WTC11 (cell line): ENCODE measurements at places on chromosomes 5 and 9. TPM values are rescaled to one million over a fixed set of nuclear protein-coding genes. Genes with fewer than 3 reads are reported as not detected.

The CER1 gene
- 2.4 to 4.1 TPM (median 3.7 TPM) in 3 replicates for total RNA-seq

- no peak overlapping the region for H3K27ac ChIP-seq
- no peaks in the 10 kb centered on the region for H3K27me3 ChIP-seq
- H3K4me3 ChIP-seq: no peak overlapping the region
- H3K4me1 ChIP-seq: peaks cover 26% of the 10 kb centered on the region
- no peaks in the 10 kb centered on the region for H3K36me3 ChIP-seq
- DNase-seq: no peak
These were observed 200.3 kb upstream of the EFNA5 start for GRCh38 chr5:107871023-107871422.

GRCh38 chr5:139650689-139651042 lies 2.5 kb downstream of the CXXC5 start:
- no peaks in the 10 kb centered on the region for H3K36me3 ChIP-seq
- H3K4me1 ChIP-seq: peaks cover 62% of the 10 kb centered on the region
- H3K4me3 ChIP-seq: peak overlapping the region; percentile 98
- H3K27me3 ChIP-seq: peaks cover 13% of the 10 kb centered on the region
- peak overlapping the region; percentile 68 for H3K27ac ChIP-seq

The TRIM32 gene
- total RNA-seq: 17.5 to 21.0 TPM (median 20.1 TPM) in 3 replicates

- H3K36me3 ChIP-seq: peaks cover 15% of the 10 kb centered on the region
- no peak overlapping the region; the same call in 1 of the 2 replicates for H3K27ac ChIP-seq
- H3K4me1 ChIP-seq: peaks cover 63% of the 10 kb centered on the region
- peak; percentile 39 for DNase-seq
- peak overlapping the region; percentile 77 for H3K4me3 ChIP-seq
These were observed 496 bp downstream of the MAPK9 start for GRCh38 chr5:180291234-180291940.

- H3K4me3 ChIP-seq: no peak overlapping the region
- H3K27me3 ChIP-seq: peaks cover 3% of the 10 kb centered on the region; the same call in 1 of the 2 replicates
- no peak for DNase-seq
- no peak overlapping the region for H3K27ac ChIP-seq
- no peaks in the 10 kb centered on the region for H3K36me3 ChIP-seq
- peaks cover 15% of the 10 kb centered on the region for H3K4me1 ChIP-seq
These were observed 88.9 kb downstream of the EBF1 start for GRCh38 chr5:159010661-159011442.

- peak overlapping the region; percentile 90 for H3K27ac ChIP-seq
- H3K4me1 ChIP-seq: peaks cover 35% of the 10 kb centered on the region
- no peak for DNase-seq
- H3K27me3 ChIP-seq: no peaks in the 10 kb centered on the region
- peak overlapping the region; percentile 18; the same call in 1 of the 2 replicates for H3K4me3 ChIP-seq
- peaks cover 12% of the 10 kb centered on the region for H3K36me3 ChIP-seq
These were observed 33.6 kb upstream of the IER5L start for GRCh38 chr9:129211686-129212085.

The POU4F3 gene
- total RNA-seq: not detected in 3 replicates

- no peak overlapping the region for H3K4me3 ChIP-seq
- H3K27me3 ChIP-seq: no peaks in the 10 kb centered on the region
- peaks cover 14% of the 10 kb centered on the region for H3K4me1 ChIP-seq
- no peaks in the 10 kb centered on the region for H3K36me3 ChIP-seq
- no peak for DNase-seq
These were observed 347.4 kb upstream of the NUDT12 start for GRCh38 chr5:103910011-103910410.

The OR1K1 gene
- total RNA-seq: not detected in 3 replicates
